Heart left ventricle (tissue), 16 donors: ENCODE measurements at places on chromosomes 1 and 21. TPM values are rescaled to one million over a fixed set of nuclear protein-coding genes. Genes with fewer than 3 reads are reported as not detected.
A peak's percentile ranks its signal among the peaks of the same experiment; 100 is the strongest.

- H3K4me1 ChIP-seq: no peaks in the 10 kb centered on the region
- DNase-seq: no peak
Observed at GRCh38 chr1:214124281-214124805, 136.6 kb downstream of the PROX1 start.

- H3K4me3 ChIP-seq: no peak overlapping the region
- H3K27me3 ChIP-seq: no peaks in the 10 kb centered on the region
- H3K27ac ChIP-seq: no peak overlapping the region
- H3K36me3 ChIP-seq: peaks cover 100% of the 10 kb centered on the region
- DNase-seq: no peak
Observed at GRCh38 chr1:33327587-33328325, 6.9 kb upstream of the A3GALT2 start.

DNA sequence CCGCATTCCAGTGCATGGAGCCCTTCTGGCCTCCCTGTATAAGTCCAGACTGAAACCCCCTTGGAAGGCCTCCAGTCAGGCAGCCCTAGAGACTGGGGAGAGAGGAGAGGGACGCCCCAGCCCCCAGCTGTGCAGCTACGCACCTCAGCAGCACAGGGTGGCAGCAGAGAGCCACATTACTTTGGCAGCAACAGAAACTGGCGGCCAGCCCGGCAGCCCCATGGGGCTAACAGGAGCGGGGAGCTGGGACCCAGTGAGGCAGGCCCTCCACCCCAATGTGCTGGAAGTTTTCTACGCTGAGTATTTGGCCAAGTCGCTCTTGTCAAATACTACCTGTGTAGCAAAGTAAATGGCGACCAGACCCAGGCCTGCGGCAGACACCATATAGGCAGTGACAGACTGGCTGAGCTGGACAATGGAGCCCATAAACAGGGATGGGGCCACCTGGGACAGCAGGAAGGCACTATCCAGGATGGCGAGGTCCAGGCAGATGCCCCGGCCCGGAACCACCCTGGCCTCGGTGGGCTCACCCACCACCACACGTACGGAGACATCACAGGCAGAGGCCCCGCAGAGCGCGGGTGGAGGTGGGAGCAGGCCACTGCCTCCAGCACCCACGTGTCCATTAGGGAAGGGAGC, 21.2 kb downstream of the SLC45A3 start:
- no peaks in the 10 kb centered on the region for H3K36me3 ChIP-seq
- no peaks in the 10 kb centered on the region for H3K27me3 ChIP-seq
- peaks cover 4% of the 10 kb centered on the region for H3K4me1 ChIP-seq
- no peak overlapping the region for H3K4me3 ChIP-seq
- H3K27ac ChIP-seq: no peak overlapping the region

DNA sequence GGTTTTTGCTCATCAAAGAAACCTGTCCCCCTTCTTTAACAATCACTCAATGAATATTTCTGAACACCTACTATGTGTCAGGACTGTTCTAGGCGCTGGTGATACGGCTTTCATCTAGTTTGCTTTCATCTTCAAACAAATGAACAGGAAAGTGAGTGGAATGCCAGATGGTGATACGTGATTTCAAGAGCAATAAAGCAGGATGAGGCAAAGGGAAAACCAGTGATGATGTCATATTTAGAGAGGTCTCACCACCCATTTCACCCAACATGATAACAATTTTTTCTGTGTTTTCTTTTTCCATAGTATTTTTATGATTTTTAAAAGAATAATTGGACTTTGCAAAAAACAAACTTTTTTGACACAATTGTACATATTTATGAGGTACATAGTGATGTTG, 11.3 kb upstream of the SLC6A17 start:
- no peak overlapping the region for H3K4me3 ChIP-seq
- H3K27me3 ChIP-seq: peaks cover 26% of the 10 kb centered on the region
- no peaks in the 10 kb centered on the region for H3K4me1 ChIP-seq

GRCh38 chr1:226424221-226425003, 16.5 kb upstream of the PARP1 start:
- no peak overlapping the region for H3K4me3 ChIP-seq
- no peaks in the 10 kb centered on the region for H3K27me3 ChIP-seq
- H3K36me3 ChIP-seq: no peaks in the 10 kb centered on the region
- no peaks in the 10 kb centered on the region for H3K4me1 ChIP-seq
- no peak overlapping the region for H3K27ac ChIP-seq
- no peak for DNase-seq

- H3K4me3 ChIP-seq: no peak overlapping the region
- no peaks in the 10 kb centered on the region for H3K27me3 ChIP-seq
- no peak for DNase-seq
- no peaks in the 10 kb centered on the region for H3K4me1 ChIP-seq
- no peak overlapping the region for H3K27ac ChIP-seq
Observed at GRCh38 chr1:221782477-221782876, 40.6 kb upstream of the DUSP10 start.

DNA sequence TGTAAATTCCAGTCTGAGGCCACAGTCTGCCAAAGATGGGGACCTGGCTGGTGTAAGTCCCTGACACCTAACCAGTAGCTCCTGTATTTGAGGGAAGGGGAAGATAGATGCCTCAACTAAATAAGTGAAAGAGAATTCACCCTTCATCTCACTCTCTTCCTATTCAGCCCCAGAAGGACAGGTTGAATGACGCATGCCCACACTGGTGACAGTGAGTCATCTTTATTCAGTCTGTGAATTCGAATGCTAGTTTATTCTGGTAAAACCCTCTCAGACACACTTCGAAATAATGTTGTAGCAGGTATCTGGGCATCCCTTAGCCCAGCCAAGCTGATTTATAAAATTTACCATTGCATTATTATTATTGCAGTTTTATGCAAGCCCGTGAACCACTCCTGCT, 617.0 kb upstream of the PRMT6 start:
- DNase-seq: no peak
- H3K27ac ChIP-seq: no peak overlapping the region
- H3K4me1 ChIP-seq: no peaks in the 10 kb centered on the region
- no peaks in the 10 kb centered on the region for H3K27me3 ChIP-seq

DNA sequence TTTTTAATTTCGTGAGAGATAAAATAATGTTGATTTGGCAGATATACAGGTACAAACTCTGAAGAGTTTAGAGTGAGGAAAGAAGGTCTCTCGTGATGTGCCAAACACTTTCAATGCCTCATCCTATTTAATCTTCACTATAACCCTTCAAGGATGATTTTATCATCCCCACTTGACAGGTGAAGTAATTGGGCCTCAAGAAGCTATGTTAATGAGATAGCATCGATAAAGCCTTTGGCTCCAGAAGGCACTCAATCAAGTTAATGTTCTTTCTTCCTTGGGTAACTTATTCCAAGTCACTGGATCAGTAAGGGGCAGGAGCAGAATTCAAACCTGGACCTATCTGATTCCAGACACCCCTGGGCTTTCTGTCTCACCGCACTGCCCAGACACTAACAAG, 7.2 kb downstream of the LMOD1 start:
- peak overlapping the region; percentile 89 for H3K27ac ChIP-seq
- H3K27me3 ChIP-seq: no peaks in the 10 kb centered on the region
- no peaks in the 10 kb centered on the region for H3K4me1 ChIP-seq
- H3K36me3 ChIP-seq: no peaks in the 10 kb centered on the region

DNA sequence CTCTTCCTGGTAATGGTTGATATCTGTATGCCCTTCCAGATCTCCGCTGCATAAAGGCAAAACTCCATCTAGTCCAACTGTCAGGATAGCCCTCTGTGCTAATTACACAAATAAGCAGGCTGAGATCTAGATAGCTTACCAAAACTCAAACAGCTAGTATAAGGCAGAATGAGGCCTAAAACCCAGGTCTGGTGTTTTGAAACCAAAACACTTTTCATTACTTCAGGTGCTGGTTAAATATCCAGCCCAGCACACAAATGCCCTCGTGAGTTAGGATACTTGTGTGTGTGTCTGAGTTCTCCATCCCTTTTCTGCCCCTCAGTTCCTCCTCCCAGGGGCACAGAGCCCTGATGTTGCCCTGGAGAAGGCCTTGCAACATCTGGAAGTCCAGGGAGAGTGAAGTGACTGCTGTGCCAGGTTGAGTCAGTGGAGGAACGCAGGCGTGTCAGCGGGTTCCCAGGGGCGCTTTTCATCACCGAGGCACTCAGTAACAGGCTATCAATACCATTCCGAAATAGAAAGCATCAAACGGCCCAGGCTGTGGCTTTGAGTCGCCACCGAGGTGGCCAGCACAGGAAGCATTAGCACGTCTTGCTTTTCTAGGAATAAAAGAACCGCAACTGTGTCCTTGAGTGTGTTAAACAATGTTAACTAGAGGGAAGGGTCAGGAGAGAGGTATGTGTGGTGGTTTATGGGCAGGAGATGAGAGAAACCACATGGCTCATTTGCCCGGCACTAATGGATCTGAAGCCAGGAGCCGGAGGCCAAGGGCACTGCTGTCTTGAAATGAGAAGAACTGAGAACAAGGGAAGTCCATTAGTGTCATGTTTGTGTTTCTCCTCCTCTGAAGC, 90.7 kb upstream of the WLS start:
- DNase-seq: no peak
- no peak overlapping the region for H3K27ac ChIP-seq
- no peaks in the 10 kb centered on the region for H3K36me3 ChIP-seq
- H3K27me3 ChIP-seq: no peaks in the 10 kb centered on the region
- no peak overlapping the region for H3K4me3 ChIP-seq

- no peak overlapping the region for H3K27ac ChIP-seq
- no peaks in the 10 kb centered on the region for H3K36me3 ChIP-seq
- no peak overlapping the region for H3K4me3 ChIP-seq
- H3K4me1 ChIP-seq: peaks cover 6% of the 10 kb centered on the region
Observed at GRCh38 chr1:21189906-21190500, 13.3 kb upstream of the EIF4G3 start.

DNA sequence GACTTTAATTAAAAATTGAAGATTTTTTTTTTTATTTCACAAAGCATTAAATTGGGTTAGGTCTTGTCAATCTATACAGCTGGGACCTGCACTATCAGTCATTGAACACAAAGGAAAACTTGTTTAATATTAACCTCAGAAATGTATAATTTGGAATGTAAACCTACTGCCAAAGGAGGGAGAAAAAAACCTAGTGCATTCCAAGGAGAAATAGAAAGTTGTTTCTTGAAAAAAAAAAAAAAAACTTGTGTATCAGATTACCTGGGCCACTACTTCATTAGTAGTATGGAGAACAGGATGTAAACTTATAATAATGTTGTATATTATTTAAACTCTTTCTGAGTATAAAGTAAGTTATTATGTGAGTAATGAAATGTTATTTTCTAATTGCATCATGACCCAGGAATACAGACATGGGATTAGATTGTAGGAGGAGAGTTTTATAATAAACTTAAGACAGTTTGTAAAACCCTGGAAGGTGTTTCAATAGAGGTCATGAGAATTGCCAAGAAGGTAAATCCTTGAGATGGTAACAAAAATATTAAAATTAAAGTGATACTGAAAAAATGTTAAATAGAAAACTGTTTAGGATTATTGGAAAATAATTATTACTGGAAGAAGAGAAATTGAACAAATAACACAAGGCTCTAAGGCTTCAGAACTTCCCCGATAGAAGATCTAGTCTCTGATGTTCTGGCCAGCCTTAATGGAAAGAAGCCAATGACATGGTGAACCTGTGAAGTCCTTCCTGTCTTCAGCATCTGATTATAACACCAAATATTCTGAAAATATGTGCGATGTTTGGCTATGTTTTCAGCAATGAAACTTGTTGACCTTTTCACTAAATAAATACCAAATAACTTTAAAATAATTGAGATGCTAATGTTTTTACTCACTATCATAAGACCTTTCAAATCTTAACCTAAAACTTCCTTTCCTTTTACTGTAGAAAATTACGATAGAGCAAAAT, 412.8 kb upstream of the LYPLAL1 start:
- no peaks in the 10 kb centered on the region for H3K36me3 ChIP-seq
- no peak overlapping the region for H3K27ac ChIP-seq
- H3K4me3 ChIP-seq: no peak overlapping the region
- H3K4me1 ChIP-seq: no peaks in the 10 kb centered on the region
- DNase-seq: no peak

DNA sequence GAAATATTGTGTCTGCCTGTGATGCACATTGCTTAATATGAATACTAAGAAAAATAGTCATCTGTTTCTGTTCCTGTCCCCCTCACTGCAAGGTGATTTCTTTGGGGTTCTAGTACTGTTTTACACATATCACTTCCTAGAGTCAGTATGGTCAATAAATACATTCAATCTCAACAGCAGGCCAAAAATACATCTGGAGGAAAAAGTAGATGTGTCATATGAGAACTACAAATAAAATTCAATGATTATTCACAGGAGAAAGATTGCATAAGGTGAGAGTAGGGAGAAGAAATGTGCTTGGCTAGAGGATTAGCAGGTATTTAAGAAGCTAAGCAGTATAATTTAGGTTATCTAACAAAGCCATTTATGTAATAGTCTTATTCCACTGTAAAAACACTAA, 45.3 kb upstream of the SAMSN1 start:
- no peak overlapping the region for H3K27ac ChIP-seq
- no peaks in the 10 kb centered on the region for H3K27me3 ChIP-seq
- no peaks in the 10 kb centered on the region for H3K4me1 ChIP-seq
- no peak overlapping the region for H3K4me3 ChIP-seq
- no peaks in the 10 kb centered on the region for H3K36me3 ChIP-seq

DNA sequence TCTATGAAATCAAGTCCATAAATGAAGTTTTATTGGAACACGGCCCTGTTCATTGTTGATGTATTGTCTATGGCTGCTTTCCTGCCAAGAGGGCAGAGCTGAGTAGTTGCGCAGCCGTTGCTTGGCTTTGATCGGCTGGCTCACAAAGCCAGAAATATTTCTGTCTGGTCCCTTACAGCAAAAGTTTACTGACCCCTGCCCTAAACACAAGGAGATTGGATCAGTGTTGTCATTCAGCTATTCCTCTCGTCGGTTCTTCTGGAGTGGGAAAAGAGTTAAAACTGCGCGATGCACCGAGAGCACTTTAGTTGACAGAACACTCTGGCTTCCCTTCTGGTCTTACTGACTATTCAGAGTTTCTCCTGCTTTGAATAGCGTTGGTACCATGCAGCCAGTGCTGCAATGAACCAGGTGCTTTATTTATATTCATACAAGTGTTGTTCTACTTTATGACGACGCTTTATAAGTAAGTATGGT, 868 bp downstream of the ZBTB40 start:
- H3K4me1 ChIP-seq: peaks cover 6% of the 10 kb centered on the region
- DNase-seq: no peak
- H3K36me3 ChIP-seq: no peaks in the 10 kb centered on the region
- H3K4me3 ChIP-seq: peak overlapping the region; percentile 74
- H3K27ac ChIP-seq: peak overlapping the region; percentile 93

DNA sequence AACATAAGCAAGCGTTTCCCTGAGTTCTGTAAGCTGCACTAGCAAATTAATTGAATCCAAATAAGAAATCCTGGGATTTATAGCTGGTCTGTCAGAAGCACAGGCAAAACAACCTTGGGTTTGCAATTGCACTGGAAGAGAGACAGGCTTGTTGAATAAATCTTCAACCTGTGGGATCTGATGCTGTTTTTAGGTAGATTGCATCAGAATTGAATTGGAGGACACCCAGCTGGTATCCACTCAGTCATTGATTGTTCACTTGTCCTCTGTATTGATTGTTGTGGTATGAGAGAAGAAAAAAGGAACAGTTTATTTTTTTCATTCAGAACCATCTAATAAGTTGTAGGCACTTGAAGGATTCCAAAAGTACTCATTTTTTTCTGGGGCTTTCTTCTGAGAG, 497.4 kb downstream of the SIPA1L2 start:
- no peaks in the 10 kb centered on the region for H3K27me3 ChIP-seq
- no peaks in the 10 kb centered on the region for H3K36me3 ChIP-seq
- H3K27ac ChIP-seq: no peak overlapping the region
- H3K4me3 ChIP-seq: no peak overlapping the region
- no peaks in the 10 kb centered on the region for H3K4me1 ChIP-seq
- no peak for DNase-seq

Gene RNF186
- not detected for total RNA-seq

Gene FNBP1L
- total RNA-seq: 38.8 TPM

Gene AIRE
- not detected for total RNA-seq

Gene FCMR
- total RNA-seq: 4.6 TPM

Gene RNU1-2
- total RNA-seq: 2,470 TPM

Gene RHOU
- total RNA-seq: 2.1 TPM

Gene LCE6A
- total RNA-seq: not detected

Gene OR6K3
- total RNA-seq: not detected

Gene SELL
- 2.4 TPM for total RNA-seq

Gene MCOLN3
- 1.4 TPM for total RNA-seq
